Right atrium auricular region (tissue), 2 donors: ENCODE measurements at places on chromosomes 16 and 17. TPM values are rescaled to one million over a fixed set of nuclear protein-coding genes. Genes with fewer than 3 reads are reported as not detected.

NPIPA2 gene
- total RNA-seq: 1.4 TPM

KRT15 gene
- not detected for total RNA-seq

- DNase-seq: no peak
- H3K4me1 ChIP-seq: no peaks in the 10 kb centered on the region
- H3K27me3 ChIP-seq: no peaks in the 10 kb centered on the region
- H3K27ac ChIP-seq: no peak overlapping the region
These were observed 3.3 kb downstream of the PHLPP2 start for GRCh38 chr16:71721066-71721740.

DNA sequence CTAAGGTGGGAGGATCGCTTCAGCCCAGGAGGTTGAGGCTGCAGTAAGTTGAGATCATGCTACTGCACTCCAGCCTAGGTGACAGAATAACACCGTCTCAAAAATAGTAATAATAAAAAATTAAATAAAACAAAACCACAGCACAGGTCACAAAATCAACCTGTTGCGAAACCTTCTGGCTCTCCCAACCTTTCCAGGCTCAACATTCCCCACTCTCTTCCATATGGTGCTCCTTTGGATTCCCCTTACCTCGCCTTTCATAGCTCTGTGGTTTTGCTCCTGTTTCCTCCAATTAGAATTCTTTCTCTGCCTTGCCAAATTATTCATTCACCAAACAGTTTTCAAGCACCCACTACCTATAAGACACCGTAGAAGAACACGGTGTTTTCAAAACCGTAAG lies 4.7 kb downstream of the ZDHHC7 start:
- H3K4me1 ChIP-seq: peaks cover 80% of the 10 kb centered on the region
- no peak for DNase-seq
- no peak overlapping the region for H3K27ac ChIP-seq

- no peaks in the 10 kb centered on the region for H3K4me1 ChIP-seq
- H3K36me3 ChIP-seq: no peaks in the 10 kb centered on the region
- no peak for DNase-seq
- H3K27ac ChIP-seq: no peak overlapping the region
- H3K27me3 ChIP-seq: no peaks in the 10 kb centered on the region
These were observed 190.2 kb upstream of the ZNF469 start for GRCh38 chr16:88192601-88193000.

FAM171A2 gene
- 2.4 TPM for total RNA-seq

ZCCHC14 gene
- 18.0 TPM for total RNA-seq

GALR2 gene
- not detected for total RNA-seq

DNA sequence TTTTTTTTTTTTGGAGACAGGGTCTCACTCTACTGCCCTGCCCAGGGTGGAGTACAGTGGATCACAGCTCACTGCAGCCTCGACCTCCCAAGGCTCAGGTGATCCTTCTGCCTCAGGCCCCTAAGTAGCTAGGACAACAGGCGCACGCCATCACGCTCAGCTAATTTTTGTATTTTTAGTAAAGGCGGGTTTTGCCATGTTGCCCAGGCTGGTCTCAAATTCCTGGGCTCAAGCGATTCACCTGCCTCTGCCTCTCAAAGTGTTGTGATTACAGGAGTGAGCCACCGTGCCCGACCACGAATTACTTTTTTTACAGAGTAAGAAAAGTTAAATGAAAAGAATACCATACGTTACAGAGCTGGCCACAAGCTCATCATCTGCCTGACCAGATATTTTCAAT lies 38.9 kb downstream of the AKAP10 start:
- H3K36me3 ChIP-seq: peaks cover 61% of the 10 kb centered on the region
- H3K27me3 ChIP-seq: no peaks in the 10 kb centered on the region
- no peak for DNase-seq
- H3K4me3 ChIP-seq: no peak overlapping the region

- H3K4me3 ChIP-seq: peak within 1 kb of the TSS; percentile 99
- H3K27me3 ChIP-seq: no peaks in the 10 kb centered on the region
- H3K36me3 ChIP-seq: peaks cover 18% of the 10 kb centered on the region
- no peaks in the 10 kb centered on the region for H3K4me1 ChIP-seq
These were observed at the start of gene CHMP6 for GRCh38 chr17:80991645-80992076. Gene CHMP6, plus strand, starts transcription at chr17:80991841. Its CDS starts 78 bp downstream, at chr17:80991919.

GRCh38 chr16:85201574-85201973 lies 89.3 kb upstream of the CIBAR2 start:
- peak overlapping the region; percentile 87 for H3K27ac ChIP-seq
- peaks cover 44% of the 10 kb centered on the region for H3K4me1 ChIP-seq
- H3K36me3 ChIP-seq: no peaks in the 10 kb centered on the region
- DNase-seq: no peak

RTN4RL1 gene
- total RNA-seq: 1.8 TPM

DNA sequence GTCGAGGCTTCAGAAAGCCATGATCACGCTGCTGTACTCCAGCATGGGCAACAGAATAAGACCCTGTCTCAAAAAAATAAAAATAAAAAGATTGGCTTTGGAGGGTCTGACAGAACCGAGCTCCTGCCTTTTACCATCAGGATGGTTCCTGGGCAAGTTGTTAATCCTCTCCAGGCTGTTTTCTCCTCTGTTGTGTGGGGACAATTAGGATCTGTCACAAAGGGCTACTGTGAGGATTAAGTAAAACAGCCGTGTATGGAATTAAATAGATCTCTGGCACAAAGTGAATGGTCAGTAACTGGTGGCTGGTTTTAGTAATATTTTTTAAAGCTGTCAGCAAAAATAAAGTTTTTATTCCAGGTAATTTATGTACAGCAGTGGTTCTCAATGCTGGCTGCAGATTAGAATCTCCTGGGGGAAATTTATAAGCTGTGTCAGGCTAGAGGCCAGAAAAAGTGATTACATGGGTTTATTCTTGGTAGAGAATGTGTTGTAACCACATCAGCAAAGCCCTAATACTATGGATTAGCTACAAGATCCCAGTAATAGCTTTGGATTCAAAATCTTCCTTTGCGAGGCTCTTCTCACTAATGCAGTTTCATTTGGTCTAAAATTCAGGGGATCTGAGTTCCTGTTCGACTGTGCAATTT lies 47.2 kb downstream of the GPRC5B start:
- no peaks in the 10 kb centered on the region for H3K4me1 ChIP-seq
- DNase-seq: no peak
- H3K27me3 ChIP-seq: no peaks in the 10 kb centered on the region
- H3K36me3 ChIP-seq: no peaks in the 10 kb centered on the region
- no peak overlapping the region for H3K4me3 ChIP-seq
- peak overlapping the region; percentile 70 for H3K27ac ChIP-seq

DNA sequence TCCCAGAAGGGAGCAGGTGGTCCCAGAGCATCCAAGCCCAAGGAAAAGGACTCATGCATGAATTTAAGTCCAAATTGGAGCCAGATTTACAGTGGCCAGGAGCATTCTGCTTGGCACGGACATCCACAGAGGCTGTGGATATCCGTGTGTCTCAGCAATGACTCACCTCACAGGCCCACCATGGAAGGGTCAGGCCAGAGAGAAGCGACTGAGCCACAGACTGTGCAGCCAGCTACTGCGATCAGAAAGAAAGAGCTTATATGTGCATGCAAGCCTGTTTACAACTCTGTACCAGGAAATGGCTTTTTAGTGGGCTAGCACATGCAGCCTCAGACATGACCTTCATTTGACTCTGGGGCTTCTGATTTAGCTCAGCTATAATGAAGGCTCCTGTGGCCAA lies 231.0 kb downstream of the C16orf95 start:
- H3K27ac ChIP-seq: no peak overlapping the region
- DNase-seq: no peak
- no peaks in the 10 kb centered on the region for H3K27me3 ChIP-seq
- no peak overlapping the region for H3K4me3 ChIP-seq
- no peaks in the 10 kb centered on the region for H3K36me3 ChIP-seq

SKAP1 gene
- total RNA-seq: not detected

DNA sequence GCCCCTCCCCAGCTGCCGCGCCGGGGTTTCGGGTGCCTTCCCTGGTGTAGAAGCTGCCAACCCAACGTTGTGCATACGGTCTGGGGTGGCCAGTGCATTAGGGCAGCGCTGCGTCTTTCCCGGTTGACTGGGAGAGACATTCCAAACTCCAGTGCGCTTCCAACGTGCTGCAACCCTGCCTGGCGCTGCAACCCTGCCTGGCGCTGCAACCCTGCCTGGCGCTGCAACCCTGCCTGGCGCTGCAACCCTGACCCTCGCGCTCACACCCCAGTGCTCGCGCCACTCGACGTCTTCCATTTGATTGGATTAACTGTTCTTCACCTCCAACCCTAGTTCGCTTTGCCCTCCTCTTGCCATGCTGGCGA lies 488 bp upstream of the HAP1 start:
- peaks cover 9% of the 10 kb centered on the region for H3K27me3 ChIP-seq
- no peak for DNase-seq
- H3K36me3 ChIP-seq: no peaks in the 10 kb centered on the region
- peaks cover 23% of the 10 kb centered on the region for H3K4me1 ChIP-seq

GRCh38 chr17:79776376-79777119 lies 1.4 kb upstream of the CBX2 start:
- peaks cover 5% of the 10 kb centered on the region for H3K27me3 ChIP-seq
- H3K4me1 ChIP-seq: no peaks in the 10 kb centered on the region
- H3K36me3 ChIP-seq: no peaks in the 10 kb centered on the region

TBX6 gene
- total RNA-seq: 0.43 TPM

TBC1D3C gene
- not detected for total RNA-seq

LLGL2 gene
- total RNA-seq: 4.1 TPM

SPNS3 gene
- total RNA-seq: not detected

DNA sequence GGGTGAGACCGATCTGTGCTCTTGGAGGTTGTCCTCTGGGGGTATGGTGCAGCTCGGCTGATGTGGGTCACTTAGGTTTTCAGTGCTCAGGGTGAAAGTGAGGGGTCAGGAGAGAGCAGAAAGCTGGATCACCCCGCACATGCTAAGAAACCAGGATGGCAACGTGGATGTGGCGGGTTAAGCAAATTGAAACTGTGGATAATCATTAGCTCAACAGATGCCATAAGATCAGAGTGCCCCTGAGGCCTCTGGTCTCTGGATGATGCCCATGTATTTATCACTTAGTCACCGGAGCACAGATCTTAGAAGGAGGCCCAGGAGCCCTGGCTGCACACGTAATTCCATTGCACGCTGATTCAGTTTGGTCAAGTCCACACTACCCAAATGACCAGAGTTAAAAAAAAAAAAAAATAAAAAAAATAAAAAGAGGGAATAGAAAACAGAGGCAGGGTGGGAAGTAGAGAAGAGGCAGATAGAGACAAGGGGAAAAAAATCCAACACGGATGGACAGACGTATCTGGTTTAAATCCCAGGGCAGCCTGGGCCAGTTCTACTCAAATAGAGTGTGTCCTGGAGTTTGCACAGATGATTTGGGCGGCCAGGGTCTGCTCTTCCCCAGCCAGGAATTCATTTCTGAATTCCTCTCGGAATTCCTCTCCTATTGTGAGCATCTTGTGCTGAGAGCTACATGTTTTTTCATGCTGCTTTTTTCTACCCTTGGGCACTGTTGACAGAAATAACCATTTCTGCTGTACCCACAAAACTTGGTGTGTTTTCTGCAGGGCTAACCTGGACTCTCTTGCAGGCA lies 378.3 kb downstream of the CPPED1 start:
- no peaks in the 10 kb centered on the region for H3K4me1 ChIP-seq
- no peak for DNase-seq
- no peaks in the 10 kb centered on the region for H3K36me3 ChIP-seq
- H3K4me3 ChIP-seq: no peak overlapping the region

CD300C gene
- total RNA-seq: not detected

DNA sequence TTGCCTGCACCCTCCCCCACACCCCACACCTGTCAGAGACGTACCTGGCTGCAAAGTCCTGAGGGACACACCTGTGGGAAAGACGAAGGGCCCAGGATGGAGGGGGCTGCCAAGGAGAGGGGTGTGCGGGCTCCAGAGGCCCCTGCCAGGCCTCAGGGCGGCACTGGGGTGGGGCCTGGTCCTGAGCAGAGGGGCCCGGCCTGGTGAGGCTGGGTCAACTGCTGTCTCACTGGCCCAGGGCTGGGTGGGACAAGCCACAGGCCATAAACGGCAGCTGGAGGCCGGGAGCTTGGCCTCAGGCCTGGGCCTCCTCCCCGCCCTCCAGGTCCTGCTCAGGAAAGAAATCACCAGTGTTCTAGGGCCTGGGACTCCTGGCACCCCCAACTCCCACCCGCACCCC lies 510 bp downstream of the TPSG1 start:
- no peaks in the 10 kb centered on the region for H3K4me1 ChIP-seq
- no peak overlapping the region for H3K27ac ChIP-seq
- no peak for DNase-seq
- H3K4me3 ChIP-seq: no peak overlapping the region
- H3K27me3 ChIP-seq: no peaks in the 10 kb centered on the region

GRCh38 chr17:57342963-57343589 lies 86.8 kb downstream of the MSI2 start:
- DNase-seq: no peak
- H3K4me3 ChIP-seq: no peak overlapping the region
- H3K4me1 ChIP-seq: no peaks in the 10 kb centered on the region
- no peaks in the 10 kb centered on the region for H3K27me3 ChIP-seq
- H3K27ac ChIP-seq: no peak overlapping the region

DNA sequence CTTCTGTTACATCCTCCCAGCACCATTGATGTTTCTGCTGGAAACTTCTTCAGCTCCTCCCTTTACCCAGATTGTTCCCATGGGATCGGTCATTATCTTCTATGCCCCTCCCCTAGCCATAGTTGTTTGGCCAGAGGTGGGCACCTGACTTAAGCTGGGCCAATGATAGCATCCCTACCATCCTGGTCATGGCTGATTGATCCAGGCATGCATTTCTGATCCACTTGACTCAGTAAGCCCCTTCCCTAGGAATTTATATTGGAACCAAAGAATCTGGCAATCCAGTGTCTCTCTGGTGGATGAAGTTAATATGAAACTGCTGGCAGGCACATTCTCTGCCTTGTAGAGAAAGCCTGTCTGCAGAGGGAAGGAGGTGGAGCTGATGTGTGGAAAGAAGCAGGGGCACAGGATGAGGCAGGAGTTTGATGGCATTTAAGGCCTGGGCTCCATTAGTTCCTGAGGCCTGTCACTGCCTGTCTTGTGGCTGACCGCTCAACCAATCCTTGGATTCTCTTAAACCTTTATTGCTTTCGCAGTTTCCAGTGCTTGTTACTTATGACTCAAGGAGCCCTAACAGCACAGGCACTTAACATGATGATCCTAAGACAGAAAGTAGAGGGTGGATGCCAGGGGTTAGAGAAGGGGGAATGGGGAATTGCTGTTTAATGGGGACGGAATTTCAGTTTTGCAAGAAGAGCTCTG lies 152.4 kb downstream of the ABCC12 start:
- H3K27ac ChIP-seq: no peak overlapping the region
- H3K27me3 ChIP-seq: no peaks in the 10 kb centered on the region
- no peak for DNase-seq
- no peaks in the 10 kb centered on the region for H3K36me3 ChIP-seq
- H3K4me3 ChIP-seq: no peak overlapping the region

MYH11 gene
- 89.0 TPM for total RNA-seq

- H3K27me3 ChIP-seq: no peaks in the 10 kb centered on the region
- H3K4me3 ChIP-seq: no peak overlapping the region
- DNase-seq: no peak
- H3K4me1 ChIP-seq: no peaks in the 10 kb centered on the region
- no peak overlapping the region for H3K27ac ChIP-seq
- H3K36me3 ChIP-seq: no peaks in the 10 kb centered on the region
These were observed 13.5 kb downstream of the CACNA1G start for GRCh38 chr17:50573866-50574611.

ITGAL gene
- total RNA-seq: 2.0 TPM

CACNA1H gene
- total RNA-seq: 7.0 TPM

GRCh38 chr17:49508061-49508865 lies 13.2 kb downstream of the NGFR start:
- peaks cover 16% of the 10 kb centered on the region for H3K4me1 ChIP-seq
- no peak for DNase-seq
- H3K4me3 ChIP-seq: no peak overlapping the region

SLC13A5 gene
- total RNA-seq: not detected

GRCh38 chr17:34692920-34693319 lies 113.5 kb downstream of the TMEM132E start:
- H3K27ac ChIP-seq: no peak overlapping the region
- H3K27me3 ChIP-seq: no peaks in the 10 kb centered on the region
- H3K36me3 ChIP-seq: no peaks in the 10 kb centered on the region
- H3K4me1 ChIP-seq: no peaks in the 10 kb centered on the region
